NCI-H446 (cell line): ENCODE measurements at places on chromosomes 5 and 9.

- DNase-seq = peak; percentile 44
Observed at GRCh38 chr5:96856371-96856770, 19.9 kb upstream of the ERAP2 start.

DNA sequence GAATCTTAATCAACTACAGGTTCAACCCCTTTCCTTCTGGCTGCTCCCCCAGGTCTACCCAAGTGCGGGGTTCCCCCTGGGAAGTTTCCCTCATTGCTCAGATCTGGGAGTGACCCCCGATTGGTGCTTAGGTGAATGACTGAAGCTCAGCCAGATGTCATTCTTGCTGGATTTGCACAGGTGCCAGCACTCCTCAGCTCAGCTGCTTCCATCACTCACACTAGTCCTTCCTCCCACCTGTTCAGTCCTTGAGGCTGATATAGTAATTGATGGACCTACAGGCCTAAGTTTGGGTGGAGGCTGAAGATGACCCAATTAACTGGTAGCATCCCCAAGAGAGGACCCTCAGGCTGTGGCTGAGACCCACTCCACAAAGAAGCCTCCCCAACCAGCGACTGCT, 32.9 kb downstream of the PRLR start:
- no peak for DNase-seq

DNA sequence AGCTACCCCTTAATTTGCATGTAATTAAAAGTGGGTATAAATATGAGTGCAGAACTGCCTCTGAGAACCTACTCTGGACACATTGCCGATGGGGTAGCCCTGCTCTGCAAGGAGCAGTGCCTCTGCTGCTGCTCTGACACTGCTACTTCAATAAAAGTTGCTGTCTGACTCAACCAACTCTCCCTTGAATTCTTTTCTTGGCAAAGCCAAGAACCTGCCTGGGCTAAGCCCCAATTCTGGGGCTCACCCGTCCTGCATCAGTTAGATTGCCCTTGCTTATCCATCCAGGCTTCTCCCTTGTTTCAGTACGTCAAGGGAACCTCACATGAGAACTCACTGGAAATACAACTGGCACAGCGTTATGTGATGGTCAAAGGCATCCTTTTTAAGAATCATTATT, 44.1 kb downstream of the FBXL7 start:
- DNase-seq = no peak

DNA sequence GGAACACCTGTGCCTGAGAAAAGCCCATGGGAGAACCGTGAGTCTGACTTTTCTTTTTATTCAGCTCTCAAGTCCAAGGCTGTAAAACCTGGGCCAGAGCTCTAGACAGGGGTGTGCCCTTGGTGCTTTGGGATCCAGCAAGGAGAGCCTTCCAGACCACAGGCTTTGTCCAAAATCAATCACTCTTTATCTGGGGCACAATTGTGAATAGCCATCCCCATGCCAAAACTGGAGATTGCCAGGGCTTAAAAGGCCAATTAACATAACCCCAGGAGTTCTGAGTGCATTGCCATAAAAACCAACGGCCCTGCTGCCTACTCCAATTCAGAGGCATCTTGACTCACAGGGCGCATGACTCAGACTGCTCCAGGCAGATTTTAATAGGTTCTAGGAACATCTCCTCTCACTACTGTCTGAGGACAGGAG, 391.8 kb downstream of the ARHGEF28 start:
- DNase-seq = peak; percentile 97

DNA sequence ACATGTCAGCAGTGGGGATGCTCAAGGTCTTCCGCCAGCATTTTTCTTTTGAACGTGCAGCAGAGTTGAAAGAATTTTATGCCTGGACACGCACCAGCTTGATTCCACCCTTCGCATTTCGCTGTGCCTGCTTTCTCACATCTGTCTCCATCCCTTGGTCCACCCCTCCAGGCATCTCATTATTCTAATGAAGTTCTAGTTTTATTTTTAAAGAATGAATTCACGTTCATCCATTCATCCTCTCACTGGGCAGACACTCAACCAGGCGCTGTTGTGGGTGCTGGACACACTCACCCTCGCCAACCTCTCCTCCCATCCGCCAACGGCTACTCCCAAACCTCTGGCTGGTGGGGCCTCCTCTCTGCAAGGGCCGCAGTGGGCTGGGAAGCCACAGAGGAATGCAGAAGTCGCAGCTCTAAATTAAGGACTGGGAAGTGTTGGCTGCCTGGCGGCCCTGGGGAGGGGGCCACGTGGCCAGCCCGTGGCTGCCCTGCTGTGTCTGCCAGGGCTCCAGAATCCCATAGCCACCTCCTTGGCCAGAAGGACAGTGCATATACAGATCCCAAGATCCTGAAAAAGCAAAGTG, 6.7 kb downstream of the SUSD3 start:
- no peak for DNase-seq
